Sigmoid colon (tissue), 7 donors: ENCODE measurements at places on chromosomes 2 and 18. TPM values are rescaled to one million over a fixed set of nuclear protein-coding genes. Genes with fewer than 3 reads are reported as not detected.
A peak's percentile ranks its signal among the peaks of the same experiment; 100 is the strongest.

DNA sequence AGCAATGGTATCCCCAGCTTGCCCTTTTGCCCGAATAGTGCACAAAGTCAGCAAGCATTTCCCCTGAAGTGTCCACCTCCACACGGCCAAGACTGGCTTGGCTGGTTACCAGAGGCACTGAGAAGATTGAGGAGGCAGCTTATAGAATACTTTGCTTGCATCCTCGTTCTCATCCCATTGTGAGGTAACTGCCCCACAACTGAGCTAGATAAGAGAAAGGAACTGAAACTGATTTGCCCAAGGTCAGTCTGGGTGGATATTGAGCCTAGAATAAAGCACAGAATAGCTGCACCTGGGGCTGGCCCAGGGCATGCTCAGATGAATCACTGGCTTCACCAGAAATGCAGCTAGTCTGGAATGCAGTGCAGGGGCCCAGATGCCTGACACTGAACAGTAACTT lies 32.7 kb upstream of the MAP4K3 start:
- peaks cover 29% of the 10 kb centered on the region for H3K4me1 ChIP-seq
- H3K36me3 ChIP-seq = no peaks in the 10 kb centered on the region
- no peaks in the 10 kb centered on the region for H3K27me3 ChIP-seq
- H3K27ac ChIP-seq = peak overlapping the region; percentile 71
- no peak overlapping the region for H3K4me3 ChIP-seq
- DNase-seq = no peak

GRCh38 chr18:60446821-60447220 lies 74.2 kb upstream of the MC4R start:
- H3K4me3 ChIP-seq = no peak overlapping the region
- DNase-seq = no peak
- H3K27me3 ChIP-seq = no peaks in the 10 kb centered on the region
- no peaks in the 10 kb centered on the region for H3K4me1 ChIP-seq

Gene EFR3B
- 0.49 TPM for total RNA-seq

Gene RNU2-63P
- not detected for total RNA-seq

DNA sequence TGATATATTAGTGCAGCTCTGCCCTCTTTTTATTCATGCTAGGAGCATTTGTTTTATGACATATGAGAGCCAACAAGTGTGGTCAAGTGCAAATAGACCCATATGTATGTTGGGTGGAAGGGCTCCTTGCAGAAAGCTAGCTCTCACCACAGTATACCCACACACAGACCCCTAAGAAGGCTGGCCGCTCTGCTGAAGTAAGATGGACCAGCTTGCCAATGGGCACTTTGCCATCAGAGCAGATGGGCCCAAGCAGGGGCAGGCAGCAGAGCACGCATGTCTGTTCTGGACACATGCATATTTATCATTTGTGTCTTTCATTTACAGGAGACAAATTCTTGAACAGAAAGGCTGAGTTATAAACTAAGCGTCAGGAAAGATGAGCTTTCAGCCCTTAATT lies 187.5 kb upstream of the DTNA start:
- H3K27ac ChIP-seq = no peak overlapping the region
- no peaks in the 10 kb centered on the region for H3K4me1 ChIP-seq
- no peak for DNase-seq
- no peaks in the 10 kb centered on the region for H3K36me3 ChIP-seq

Gene DRC1
- total RNA-seq = not detected

Gene DCDC2C
- total RNA-seq = not detected
